NCI-H510A (cell line): ENCODE measurements at places on chromosomes 13 and 19.

DNA sequence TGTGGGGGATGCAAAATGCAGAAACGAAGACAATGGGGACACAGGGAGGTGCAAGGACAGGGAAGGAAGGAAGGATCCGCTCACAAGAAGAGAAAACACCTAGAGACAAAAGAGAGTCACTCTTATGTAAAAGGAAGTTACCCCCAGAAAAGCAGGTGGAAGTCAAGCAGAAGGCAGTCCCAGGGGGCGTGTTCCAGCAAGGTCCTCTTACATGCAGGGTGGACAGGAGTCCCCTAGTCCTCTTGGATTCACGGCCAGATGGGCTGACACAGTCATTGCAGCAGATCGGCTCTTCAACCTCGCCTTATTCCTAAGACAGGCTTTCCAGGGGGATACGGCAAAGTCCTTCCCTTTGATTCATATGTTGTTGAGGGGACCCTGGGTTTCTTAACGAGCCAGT lies 83.9 kb upstream of the SPATA13 start:
- no peak for DNase-seq

DNA sequence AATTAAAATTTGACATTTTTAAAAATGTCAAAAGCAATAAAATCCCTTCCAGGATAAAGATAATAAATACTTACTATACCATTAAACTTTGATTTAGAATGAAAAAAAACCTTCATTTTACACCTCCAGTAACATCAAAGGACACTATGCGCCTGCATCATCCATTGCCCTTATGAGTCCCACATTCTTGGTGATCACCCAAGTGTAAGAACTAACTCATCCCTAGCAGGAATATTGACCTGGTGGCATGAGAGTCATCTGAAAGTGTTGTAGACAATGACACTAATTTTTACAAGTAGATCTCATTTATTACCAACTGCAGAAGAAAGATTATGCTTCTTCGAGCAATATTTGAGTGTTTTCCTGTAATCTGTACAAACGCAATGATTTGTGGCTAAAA lies 1128.9 kb downstream of the EFNB2 start:
- no peak for DNase-seq

- peak; percentile 49 for DNase-seq
Measured at GRCh38 chr13:101289764-101290163, 126.5 kb downstream of the NALCN start.

DNA sequence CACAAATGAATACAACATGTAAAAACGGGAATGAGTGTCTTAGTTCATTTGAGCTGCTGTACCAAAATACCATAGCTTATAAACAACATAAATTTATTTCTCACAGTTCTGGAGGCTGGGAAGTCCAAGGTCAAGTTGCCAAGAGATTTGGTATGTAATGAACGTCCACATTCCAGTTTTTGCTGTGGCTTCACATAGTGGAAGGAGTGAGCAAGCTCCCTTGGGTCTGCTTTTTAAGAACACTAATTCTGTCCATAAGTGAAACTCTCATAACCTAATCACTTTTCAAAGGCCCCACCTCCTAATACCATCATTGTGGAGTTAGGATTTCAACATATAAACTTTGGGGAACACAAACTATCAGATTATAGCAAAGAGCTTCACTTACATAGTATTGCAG lies 1189.6 kb downstream of the PCDH9 start:
- no peak for DNase-seq

DNA sequence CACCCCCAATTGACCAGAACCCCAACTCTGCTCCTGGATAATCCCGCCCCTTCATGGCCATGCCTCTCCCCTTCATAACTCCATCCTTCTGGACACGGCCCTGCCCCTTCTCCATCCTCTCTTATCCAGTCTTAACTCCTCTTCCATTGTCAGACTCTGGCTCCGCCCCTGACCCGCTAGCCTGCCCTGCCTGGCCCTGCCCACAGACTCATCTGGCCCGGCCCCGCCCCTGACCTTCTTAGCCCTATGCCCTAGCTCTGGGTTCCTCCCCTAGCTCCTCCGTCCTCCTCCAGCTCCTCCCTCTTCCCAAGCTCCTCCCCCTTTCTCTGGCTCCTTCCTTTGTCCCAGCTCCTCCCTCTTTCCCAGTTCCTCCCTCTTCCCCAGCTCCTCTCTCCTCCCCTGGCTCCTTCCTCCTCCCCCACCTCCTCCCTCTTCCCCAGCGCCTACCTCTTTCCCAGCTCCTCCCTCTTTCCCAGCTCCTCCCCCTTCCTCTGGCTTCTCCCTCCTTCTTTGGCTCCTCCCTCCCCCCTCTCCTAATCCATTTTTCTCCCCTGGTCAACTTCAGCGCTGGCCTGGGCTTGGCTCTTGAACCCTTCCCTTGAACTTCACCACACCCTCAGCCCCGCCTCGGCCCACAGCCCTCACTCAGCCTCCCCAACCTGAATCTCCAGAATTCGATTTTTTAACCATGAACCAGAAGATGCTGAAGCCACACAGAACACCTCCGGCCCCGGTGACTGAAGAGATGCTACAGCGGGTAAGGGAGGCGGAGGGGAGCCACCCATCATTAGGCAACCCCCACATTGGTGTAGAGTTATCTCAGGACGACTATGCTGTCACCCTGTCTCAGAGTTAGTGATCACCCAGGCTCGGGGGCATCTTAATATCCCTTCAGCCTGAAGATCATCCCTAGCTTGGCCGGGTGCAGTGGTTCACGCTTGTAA lies 9.2 kb upstream of the ZNF358 start:
- DNase-seq: no peak

DNA sequence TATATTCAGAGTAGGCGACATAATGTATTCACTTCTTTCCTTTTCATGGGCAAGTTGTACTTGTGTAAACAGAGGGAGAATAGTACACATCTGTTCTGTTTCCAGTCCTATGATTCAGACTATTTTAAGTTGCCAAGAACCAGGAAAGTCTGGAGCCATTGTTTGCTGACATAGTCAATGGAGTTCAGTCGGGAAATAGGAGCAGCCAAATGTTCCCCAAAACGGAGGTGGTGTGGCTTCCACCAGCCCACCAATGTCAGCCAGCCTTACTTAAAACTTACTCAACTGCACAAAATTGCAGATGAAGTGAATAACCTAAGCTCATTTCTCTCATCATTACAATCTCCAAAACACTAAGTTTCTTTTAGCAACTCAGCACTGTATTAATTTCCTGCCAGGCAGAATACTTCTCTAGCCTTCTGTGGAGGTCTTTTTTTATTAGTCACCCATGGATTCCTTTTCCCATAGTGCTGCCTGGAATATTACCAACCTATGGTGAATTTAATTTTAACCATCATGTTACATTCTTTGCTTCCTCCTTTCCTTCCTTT lies 22.3 kb upstream of the CSNK1A1L start:
- DNase-seq: no peak

DNA sequence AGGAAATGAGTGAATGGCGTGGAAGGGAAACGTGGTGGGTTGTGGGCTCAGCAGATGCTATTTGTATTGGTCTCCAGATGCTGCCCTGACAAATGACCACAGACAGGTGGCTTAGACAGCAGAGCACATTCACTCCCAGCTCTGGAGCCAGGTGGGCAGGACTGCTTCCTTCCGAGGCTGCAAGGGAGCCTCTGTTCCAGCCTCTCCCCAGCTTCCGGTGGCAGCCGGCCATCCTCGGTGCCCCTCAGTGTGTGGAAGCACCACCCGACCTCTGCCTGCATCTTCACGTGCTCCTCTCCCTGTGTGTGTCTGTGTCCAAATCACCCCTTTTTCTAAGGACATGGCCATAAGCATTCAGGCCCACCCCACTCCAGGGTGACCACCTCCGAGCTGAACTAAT lies 105.1 kb downstream of the SOX1 start:
- no peak for DNase-seq

DNA sequence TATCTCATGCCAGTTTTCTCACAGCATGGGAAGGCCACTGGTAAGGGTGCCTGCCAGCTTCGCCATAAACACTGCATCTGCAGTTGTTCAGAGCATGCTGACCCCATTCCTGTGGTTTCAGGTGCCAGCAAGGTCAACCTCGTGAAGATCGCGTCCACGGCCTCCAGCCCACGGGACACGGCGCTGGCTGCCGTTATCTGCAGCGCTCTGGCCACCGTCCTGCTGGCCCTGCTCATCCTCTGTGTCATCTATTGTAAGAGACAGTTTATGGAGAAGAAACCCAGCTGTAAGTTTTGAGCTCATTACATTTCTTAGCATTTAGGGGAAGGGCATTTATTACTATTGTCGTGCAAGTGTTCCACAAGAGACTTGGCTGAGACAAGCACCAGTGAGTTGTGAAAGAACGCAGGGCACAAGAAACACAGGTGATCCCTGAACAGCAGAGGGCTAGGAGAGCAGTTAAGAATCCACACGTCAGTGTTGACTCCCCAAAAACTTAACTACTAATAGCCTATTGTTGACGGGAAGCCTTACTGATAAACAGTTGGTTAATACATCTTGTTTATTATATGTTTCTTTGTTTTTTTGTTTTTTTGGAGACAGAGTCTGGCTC lies 88.8 kb downstream of the TNFRSF19 start:
- DNase-seq: no peak

DNA sequence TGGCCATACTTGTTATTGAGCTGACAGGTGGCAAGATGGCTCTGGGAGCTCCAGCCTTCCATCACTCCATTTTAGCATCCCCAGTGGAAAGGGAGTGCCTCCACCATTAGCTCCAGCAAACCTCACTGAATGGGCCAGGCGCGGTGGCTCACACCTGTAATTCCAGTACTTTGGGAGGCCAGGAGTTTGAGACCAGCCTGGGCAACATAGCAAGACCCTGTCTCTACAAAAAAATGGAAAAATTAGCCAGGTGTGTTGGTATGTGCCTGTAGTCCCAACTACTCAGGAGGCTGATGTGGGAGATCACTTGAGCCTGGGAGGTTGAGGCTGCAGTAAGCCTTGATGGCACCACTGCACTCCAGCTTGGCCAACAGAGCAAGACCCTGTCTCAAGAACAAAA lies 86.2 kb downstream of the MAP4K1 start:
- DNase-seq: no peak

DNA sequence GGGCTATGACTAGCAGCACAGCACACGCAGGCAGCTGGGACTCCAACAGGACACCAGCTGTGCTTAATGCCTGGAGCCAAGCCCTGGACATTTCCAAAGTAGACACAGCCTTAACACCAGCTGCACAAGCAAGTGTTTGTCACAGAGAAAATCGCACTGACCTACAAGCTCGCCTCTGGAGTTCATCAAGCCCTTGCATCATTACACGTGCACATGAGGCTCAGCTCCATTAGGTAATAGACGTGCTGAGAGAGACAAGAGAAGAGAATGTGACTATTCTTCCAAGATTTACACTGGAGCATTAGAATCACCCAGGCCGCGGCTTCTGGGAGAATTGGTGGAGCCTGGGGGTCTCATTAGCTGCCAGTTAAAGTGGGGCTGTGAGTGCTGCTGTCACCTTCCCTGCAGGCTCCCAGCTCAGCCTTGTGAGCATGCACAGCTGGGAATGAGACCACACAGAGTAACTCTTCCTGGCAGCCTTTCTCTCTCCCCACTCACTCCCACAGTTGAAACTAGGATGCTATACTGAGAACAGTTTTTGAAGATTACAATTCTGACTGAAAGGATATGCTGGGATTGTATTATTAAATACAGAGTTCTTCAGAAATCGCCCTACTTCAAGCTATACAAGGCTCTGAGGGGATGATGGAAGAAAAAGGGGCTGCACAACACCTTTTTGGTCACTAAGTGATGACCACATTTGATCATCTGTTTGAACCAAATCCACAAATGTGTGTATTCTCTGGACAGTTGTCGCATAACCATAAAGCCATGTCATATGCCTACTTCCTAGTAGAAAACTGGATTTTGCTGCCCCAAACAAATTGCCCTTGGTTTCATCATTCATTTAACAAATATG lies 10.5 kb downstream of the STOML3 start:
- DNase-seq: no peak

DNA sequence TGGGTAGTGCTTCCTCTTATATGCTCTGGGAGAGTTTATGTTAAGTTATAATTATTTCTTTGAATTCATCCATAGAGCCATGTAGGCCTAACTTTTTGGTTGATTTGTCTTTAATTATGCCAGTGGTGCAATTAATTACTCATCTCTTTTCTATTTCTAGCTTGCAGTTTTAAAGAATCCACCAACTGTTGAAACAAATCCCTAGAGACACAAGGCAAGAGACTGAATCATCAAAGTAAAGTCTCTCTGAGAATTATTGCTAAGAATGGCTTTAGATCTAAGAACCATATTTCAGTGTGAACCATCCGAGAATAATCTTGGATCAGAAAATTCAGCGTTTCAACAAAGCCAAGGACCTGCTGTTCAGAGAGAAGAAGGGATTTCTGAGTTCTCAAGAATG lies 5.9 kb upstream of the ZNF551 start:
- no peak for DNase-seq

DNA sequence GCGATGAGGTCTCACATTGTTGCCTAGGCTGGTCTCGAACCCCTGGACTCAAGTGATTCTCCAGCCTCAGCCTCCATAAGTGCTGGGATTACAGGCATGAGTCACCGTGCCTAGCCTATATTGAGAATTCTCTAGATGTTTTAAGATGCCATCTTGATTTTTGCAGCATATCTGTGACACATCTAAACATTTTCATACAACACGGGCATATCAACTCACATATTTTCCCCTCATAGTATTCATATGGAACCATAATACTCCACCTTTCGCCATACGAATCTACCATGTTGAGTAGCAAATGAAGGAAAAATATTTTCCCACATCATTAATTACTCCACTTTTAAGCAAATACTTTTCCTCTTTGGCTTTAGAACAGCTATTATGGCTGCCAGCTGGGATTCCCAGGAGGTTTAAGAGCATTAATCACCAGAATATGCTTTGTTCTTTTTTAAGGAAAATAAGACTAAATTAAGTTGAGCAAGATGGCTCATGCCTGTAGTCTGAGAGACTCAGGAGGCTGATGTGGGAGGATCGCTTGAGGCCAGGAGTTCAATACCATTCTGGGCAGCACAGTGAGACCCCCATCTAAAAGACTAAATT lies 56.9 kb upstream of the GTF2F2 start:
- no peak for DNase-seq

DNA sequence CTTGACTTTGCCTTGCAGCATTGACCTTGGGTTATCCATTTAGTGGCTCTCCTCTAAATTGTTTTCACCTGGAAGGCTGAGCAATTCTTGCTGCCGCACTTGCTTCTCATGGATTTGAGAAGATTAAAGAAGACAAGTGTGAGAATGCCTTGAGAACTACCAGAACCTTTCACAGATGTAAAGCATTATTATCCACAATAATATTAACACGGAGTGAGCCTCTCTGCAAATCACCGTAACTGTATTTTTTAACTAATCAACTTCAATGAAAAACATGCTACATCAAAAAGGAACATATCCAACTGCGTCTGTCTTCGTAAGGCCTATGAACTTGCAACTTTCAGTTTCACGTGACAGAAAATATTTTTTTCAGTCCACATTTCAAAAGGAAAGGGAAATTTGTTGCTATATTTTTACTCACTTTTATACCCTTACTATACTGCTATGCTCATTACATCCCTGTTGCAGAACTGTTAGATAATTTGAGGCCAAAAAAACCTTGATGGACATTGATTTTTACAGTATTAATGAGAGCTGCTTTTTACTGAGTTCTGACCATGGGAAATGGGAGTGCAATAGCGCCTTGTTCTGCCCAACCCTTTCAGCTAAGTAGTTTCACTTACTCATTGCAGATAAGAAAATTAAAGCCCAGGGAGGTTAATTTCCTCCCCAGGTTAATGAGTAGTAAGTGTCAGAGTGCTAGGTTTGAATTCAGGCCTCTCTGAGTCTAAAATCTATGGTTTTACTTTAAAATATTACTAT lies 93.8 kb upstream of the RAP2A start:
- no peak for DNase-seq
